Activated gamma-delta T cell (primary cell): ENCODE measurements at places on chromosomes 6 and 20.

DNA sequence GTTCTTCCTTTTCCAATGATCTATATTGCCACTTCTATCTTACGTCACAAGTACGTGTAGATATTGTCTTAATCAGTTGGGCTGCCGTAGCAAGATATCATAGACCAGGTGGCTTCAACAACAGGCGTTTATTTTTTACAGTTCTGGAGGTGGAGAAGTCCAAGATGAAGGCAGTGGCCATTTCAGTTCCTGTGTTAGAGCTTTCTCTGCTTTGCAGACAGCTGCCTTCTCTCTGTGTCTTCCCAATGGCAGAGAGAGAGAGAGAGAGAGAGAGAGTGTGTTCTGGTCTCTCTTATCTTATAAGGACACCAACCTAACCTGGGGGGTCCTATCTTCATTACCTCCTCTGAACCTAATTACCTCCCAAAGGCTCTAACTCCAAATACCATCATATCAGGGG is 8.3 kb downstream of the HSF2 start:
- no peak for DNase-seq

DNA sequence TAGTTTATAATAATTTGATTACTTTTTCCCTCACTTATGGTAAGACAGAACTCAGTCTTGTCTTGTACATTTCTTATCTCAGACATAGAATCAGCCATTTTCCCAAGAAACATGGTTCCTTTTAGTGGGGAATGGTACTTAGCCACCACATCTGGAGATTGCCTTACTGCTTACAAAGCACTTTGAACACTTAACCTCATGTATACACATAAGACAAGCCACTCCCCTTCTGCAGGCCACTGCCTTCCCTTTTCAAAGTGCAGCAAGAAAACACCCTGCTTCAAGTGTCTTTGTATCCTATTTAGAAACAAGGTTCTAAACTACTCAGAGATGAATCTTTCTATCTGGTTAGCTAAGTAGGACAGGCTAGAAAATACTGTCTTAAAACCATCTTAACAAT is 159.2 kb downstream of the UBE3D start:
- no peak for DNase-seq

DNA sequence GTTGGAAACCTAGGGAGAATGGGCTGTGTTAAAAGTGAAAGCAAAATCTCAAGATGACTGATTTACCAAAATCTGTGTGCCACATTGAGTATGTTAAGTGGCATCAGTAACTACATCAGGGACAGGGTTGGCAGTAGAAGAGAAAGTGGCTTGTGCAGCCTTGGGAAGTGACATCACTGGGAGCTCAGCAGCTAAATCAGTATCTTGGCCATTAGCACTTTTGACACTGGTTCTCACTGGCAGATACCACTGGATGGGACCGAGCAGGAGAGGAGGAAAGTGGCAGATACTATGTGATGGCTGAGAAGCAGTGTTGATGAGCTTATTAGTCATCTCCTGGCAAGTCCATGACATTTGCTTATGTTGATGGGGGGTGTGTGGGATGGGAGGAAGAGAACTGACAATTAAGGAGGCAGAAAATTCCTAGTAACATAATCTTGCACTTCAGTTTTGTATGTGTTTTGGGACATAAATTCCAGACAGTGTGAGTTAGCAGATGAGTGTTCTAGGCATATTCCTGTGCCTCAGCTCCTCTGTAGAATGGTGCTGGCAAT is 322.2 kb downstream of the SOX4 start:
- DNase-seq = no peak

GRCh38 chr20:59453759-59454560 is 150.4 kb upstream of the PHACTR3 start:
- DNase-seq = no peak

DNA sequence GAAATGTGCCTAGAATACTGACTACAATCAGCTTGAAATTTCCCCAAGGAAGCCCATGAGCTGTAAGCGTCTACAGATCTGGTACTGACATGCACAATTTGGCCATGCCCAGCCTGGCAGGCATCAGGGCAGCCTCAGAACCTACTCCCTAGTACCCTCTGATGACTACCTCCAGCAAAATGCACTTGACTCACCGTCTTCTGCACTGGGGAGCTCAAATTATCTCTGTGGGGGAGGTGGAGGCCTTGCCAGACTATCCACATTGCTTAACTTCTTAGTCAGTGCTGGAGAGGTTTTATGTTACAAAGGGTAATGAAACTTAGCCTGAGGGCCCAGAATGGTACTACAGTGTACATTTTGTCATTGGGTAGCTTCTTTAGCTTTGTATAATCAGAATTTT is 126.0 kb upstream of the ADGRF1 start:
- DNase-seq = no peak

- no peak for DNase-seq
These were observed 537.9 kb downstream of the CD83 start for GRCh38 chr6:14655201-14656061.

DNA sequence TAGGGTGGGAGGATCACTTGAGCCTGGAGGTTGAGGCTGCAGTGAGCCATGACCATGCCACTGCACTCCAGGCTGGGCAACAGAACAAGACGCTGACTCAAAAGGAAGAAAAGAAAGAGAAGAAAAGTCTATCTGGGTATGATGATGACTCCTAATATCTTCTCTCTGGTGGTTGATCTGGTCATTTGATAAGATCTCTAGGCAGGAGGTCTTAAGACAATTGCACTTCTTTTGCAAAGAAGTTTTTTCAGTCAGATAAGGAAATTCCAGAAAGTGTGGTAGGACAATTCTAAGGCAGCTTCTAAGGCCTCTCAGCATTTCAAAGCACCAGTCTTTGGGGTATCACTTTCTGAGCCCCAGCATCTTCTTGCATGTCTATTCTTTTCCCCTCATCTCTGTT is 7.7 kb upstream of the AIF1 start:
- DNase-seq = no peak

- no peak for DNase-seq
These were observed 114.3 kb downstream of the PRKN start for GRCh38 chr6:162613310-162613709.

DNA sequence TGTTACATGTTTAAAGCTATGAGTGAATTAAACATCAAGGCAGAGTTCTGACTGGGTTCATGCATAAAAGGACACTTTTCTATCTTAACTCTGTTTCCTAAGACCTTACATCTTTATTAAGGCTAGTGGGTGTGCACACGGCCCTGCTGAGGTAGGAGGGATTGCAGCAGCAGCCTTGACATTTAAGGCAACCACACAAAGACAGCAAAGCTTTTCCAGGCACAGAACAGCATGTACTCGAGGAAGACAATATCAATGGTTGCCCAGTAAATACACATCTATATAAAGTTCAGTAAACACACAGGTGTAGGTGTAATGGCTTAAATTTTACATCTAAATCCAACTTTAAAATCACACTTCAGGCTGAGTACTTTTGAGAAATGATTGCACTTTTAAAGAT is 79.8 kb upstream of the LOC128125822 start:
- DNase-seq = no peak

GRCh38 chr20:43942667-43943285 is 28.1 kb downstream of the TOX2 start:
- DNase-seq = no peak

DNA sequence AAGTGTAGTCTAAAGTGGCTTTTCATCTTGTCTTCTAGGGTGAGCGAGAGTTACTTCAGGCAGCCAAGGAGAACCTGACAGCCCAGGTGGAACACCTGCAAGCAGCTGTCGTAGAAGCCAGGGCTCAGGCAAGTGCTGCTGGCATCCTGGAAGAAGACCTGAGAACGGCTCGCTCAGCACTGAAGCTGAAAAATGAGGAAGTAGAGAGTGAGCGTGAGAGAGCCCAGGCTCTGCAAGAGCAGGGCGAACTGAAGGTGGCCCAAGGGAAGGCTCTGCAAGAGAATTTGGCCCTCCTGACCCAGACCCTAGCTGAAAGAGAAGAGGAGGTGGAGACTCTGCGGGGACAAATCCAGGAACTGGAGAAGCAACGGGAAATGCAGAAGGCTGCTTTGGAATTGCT is 27.1 kb downstream of the C20orf173 start:
- no peak for DNase-seq

GRCh38 chr20:8066662-8067061 is 47.1 kb upstream of the TMX4 start:
- no peak for DNase-seq

DNA sequence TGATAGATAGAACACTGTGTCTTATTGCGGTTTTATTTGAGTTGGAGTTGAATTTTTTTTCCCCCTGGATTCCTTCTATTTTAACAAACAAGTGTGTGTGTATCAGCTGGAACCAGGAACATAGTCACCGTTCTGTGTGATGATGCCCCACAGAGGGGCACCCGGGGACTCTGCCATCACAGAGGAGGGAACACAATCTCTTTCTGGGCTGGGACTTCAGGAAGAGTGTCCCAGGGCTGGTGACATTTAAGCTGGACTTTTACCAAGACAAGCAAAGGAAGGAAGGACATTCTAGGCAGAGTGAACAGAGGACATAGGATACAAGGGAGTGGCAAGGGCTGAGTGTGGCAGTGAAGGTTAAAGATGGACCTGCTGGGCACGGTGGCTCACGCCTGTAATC is 33.2 kb downstream of the TAF8 start:
- DNase-seq = no peak

DNA sequence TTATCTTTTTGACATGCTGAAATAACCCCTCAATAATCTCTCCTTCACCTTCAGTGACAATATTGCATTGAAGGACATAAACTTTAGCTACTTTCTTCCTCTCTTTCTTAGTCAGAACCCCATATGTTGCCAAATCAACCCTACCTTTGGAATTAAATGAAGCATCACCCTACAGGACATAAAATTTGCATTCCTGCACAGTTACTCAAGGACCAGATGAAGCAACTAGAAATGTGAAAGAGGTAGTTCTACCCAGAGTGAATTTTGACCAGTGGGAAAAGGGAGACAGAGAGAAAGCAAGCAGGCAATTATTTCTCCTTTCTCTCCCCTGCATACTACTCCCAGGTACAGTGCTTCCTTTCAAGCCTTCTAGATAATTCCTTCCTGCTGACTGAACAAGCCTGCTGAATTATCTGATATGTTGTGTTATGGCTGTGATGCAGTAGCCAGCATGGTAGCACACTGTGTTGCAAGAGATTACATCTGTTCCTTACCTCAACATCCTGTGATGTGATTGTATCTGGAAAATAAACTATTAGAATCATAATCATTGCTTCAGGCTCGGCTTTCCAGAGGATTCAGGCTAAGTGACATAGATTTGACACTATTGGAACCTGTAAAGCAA is 16.6 kb downstream of the TENT5A start:
- DNase-seq = no peak

- no peak for DNase-seq
These were observed 10.2 kb downstream of the SENP6 start for GRCh38 chr6:75611702-75612375.
